GM12878 (cell line): ENCODE measurements at places on chromosomes 2 and 18.

DNA sequence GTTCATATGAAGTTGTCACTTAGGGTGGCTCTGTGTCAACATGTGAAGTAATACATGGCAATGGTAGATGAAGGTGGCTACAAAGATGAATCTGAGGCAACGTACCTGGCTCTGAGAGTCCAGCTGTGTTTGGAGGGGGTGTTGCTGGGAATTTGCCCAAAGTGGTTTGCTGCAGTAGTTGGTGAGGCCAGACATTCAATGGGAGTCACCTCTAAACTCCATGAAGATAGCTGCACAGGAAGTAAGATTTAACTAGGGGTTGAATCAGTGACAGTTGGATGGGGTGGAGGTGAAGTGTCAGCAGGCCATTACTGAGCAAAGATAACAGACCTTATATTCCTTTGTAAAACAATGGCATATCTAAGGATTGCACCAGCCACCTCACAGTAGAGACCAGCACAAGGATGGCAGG lies 71.8 kb downstream of the NUP35 start:
- DNase-seq = no peak

DNA sequence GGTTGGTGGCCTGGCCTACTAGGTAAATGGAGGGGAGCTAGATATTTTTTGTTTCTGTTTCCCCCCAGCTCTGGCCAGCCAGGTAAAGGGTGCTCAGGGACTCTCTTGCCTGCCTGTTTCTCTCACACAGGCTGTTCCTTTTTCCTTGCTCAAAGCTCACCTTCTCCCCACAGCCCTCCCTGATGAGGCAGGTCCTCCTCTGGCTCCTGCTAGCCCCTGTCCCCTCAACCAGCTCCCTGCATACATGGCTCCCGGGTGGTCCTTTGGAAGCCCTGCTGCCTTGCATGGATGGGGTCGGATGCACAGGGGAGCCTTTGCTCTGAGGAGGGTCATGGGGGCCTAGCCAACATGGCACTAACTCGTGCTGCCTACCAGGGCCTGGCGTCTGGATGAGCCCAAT lies 27.8 kb downstream of the DYSF start:
- DNase-seq = no peak

GRCh38 chr2:233416706-233417105 lies 62.4 kb downstream of the DGKD start:
- no peak for DNase-seq

DNA sequence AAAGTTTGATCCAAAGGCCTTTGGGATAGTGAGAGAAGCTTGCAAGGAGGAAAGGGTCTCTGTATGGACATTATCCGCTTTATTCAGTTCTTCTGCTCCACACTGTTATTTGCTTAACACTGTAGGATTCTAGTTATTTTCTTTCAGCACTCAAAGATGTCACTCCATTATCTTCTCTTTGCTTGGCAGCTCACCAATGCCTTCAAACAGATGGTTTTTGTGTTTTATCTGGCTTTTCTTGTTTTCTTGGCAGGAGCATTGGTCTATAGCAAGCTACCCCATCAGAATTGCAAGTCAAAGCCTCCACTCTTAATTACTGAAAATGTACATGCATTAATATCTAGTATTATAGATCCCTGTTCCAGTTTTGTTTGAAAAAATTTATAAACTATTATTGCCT lies 138.8 kb downstream of the EVA1A start:
- DNase-seq = no peak

GRCh38 chr2:219430633-219431615 lies 3.7 kb upstream of the SPEG start:
- DNase-seq = no peak

GRCh38 chr2:20667151-20667530 lies 197 bp downstream of the GDF7 start:
- no peak for DNase-seq
